Activated CD4-positive, alpha-beta T cell treated with anti-CD3 and anti-CD28 coated beads, Interleukin-2, amount 50 U/mL, for 4 hours (primary cell): ENCODE measurements at places on chromosomes 16 and 17.

- DNase-seq = no peak
Observed at GRCh38 chr16:5979905-5980550, 882.4 kb upstream of the EEF2KMT start.

- DNase-seq = peak; percentile 49
Observed at GRCh38 chr16:15672514-15673167, 22.6 kb downstream of the NDE1 start.

DNA sequence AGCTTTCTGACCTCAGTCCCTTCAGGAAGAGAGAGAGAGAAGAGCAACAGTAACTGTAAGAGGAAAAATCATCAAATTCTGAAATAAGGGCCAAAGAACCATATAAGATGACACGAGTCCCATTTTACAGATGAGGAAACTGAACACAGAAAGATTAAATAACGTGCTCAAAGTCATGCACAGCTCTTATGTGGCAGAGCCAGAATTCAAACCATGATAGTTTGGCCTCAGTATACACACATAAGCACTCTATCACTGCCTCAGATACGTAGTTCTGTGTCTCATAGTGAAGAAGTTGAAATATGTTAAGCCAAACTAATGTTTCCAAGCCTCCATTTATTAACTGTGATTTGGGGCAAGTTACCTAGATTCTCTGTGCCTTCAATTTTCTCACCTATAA lies 1.9 kb upstream of the ZNF19 start:
- DNase-seq = no peak

GRCh38 chr16:84585467-84585866 lies 32.4 kb downstream of the COTL1 start:
- no peak for DNase-seq

GRCh38 chr17:12613566-12613965 lies 52.1 kb upstream of the MYOCD start:
- DNase-seq = no peak

GRCh38 chr16:17324451-17324850 lies 146.3 kb downstream of the XYLT1 start:
- DNase-seq = no peak

GRCh38 chr16:87840271-87840978 lies 28.9 kb downstream of the SLC7A5 start:
- no peak for DNase-seq
